ENCODE measurements at places on chromosomes 12 and 14. TPM values are rescaled to one million over a fixed set of nuclear protein-coding genes. Genes with fewer than 3 reads are reported as not detected.

Gene PEX5
- 23.6 TPM for total RNA-seq

Gene STYX
- total RNA-seq = 23.3 TPM

Gene CACNA1C
- under 0.01 TPM for total RNA-seq

Gene GARIN6
- total RNA-seq = not detected

Gene ZNF891
- 0.32 TPM for total RNA-seq

Gene FIGNL2
- total RNA-seq = 0.31 TPM

Gene AMDHD1
- 0.06 TPM for total RNA-seq

Gene SYT1
- 3.6 TPM for total RNA-seq

Gene FSCB
- not detected for total RNA-seq

Gene SDR9C7
- not detected for total RNA-seq

Gene HOXC9
- 0.16 TPM for total RNA-seq

Gene GALNT16
- total RNA-seq = not detected

Gene CD163
- total RNA-seq = not detected

Gene FGF23
- total RNA-seq = not detected

Gene SIX6
- total RNA-seq = not detected

Gene CNTN1
- not detected for total RNA-seq

Gene AQP5
- under 0.01 TPM for total RNA-seq

Gene WNT5B
- total RNA-seq = 0.32 TPM

Gene GPRC5D
- not detected for total RNA-seq

Gene TDRD9
- 0.06 TPM for total RNA-seq

Gene LAG3
- total RNA-seq = 0.16 TPM

Gene ESRRB
- not detected for total RNA-seq

Gene TBPL2
- total RNA-seq = not detected

Gene BHLHE41
- not detected for total RNA-seq
